ENCODE measurements at places on chromosomes 4 and X. TPM values are rescaled to one million over a fixed set of nuclear protein-coding genes. Genes with fewer than 3 reads are reported as not detected.

PRDM8 gene
- total RNA-seq = 2.7 TPM

MAP7D2 gene
- 0.09 TPM for total RNA-seq

TACR3 gene
- not detected for total RNA-seq

TRIM2 gene
- 12.0 TPM for total RNA-seq

NXF2 gene
- not detected for total RNA-seq

APLN gene
- 3.4 TPM for total RNA-seq

AMER1 gene
- total RNA-seq = 1.1 TPM

TSR2 gene
- 16.5 TPM for total RNA-seq

HSFX4 gene
- not detected for total RNA-seq

DCAF12L2 gene
- not detected for total RNA-seq

SMIM10L2A gene
- 0.95 TPM for total RNA-seq

TCEAL7 gene
- total RNA-seq = 0.11 TPM

CSAG3 gene
- not detected for total RNA-seq

CCDC120 gene
- total RNA-seq = 0.54 TPM

ASB5 gene
- under 0.01 TPM for total RNA-seq

SMARCA1 gene
- total RNA-seq = 23.0 TPM

DRP2 gene
- not detected for total RNA-seq

NPY2R gene
- not detected for total RNA-seq
